NCI-H2107 (cell line): ENCODE measurements at places on chromosomes 16 and 17.

DNA sequence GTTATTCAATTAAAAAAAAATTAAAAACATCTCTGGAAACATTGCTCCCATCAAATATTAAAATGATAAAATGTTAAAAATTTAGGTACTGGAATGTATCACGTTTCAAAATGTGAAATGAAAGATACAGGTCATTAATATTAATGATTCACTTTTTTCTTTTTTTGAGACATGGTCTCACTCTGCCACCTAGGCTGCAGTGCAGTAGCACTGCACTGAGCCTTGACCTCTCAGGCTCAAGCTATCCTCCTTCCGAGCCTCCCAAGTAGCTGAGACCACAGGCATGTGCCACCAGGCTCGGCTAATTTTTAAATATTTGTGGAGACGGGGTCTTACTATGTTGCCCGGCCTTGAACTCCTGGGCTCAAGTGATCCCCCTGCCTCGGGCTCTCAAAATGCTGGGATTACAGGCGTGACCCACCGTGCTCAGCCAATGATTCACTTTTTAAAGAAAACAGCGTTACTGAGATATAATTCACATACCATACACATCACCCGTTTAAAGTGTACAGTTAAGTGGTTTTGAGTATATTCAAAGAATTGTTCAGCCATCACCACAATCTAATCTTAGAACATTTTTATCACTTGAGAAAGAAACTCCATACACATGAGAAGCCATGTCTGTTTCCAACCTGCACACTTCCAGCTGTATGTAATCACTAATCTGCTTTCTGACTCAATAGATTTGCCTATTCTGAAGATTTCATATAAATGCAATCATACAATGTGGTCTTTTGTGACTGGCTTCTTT lies 19.1 kb upstream of the NETO2 start:
- no peak for DNase-seq

DNA sequence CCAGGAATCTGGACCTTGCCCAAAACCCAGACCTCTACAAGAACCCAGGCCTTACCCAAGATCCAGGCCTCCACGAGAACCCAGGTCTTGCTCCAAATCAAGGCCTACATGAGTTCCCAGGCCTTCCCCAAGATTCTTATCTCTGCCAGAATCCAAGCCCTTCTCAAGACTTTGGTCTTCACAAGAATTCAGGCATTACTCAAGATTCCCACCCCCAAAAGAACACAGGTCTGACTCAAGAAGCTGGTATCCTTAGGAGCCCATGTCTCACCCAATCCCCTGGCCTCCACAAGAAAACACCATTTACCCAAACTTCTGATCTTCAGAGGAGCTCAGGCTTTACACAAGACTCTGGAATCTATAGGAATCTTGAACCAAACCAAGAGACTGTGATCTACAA lies 2.6 kb downstream of the SPEM3 start:
- no peak for DNase-seq

GRCh38 chr17:18140648-18141047 lies 32.1 kb downstream of the MYO15A start:
- DNase-seq: no peak

DNA sequence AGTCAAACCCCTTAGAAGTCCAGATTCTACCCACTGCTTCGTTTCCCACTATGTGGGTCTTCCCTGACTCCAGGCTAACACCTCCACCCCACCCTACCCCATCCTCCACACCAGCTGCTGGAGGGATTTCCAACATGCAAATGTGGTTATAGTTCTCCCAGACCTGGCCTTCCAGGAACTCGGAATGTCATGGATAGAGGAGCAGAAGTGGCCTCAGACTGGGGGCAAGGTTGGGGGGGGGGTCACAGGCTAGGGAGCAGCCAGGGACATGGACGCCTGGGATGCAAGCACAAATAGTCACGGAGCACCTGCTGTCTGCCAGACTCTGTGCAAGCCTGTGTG lies 2.0 kb downstream of the CAMKK1 start:
- no peak for DNase-seq

- no peak for DNase-seq
These were observed 415 bp upstream of the FOXF1 start for GRCh38 chr16:86509759-86510464.

- no peak for DNase-seq
These were observed 29.8 kb upstream of the XYLT2 start for GRCh38 chr17:50316016-50316587.

GRCh38 chr16:12265108-12265507 lies 288.6 kb downstream of the SNX29 start:
- DNase-seq: no peak

DNA sequence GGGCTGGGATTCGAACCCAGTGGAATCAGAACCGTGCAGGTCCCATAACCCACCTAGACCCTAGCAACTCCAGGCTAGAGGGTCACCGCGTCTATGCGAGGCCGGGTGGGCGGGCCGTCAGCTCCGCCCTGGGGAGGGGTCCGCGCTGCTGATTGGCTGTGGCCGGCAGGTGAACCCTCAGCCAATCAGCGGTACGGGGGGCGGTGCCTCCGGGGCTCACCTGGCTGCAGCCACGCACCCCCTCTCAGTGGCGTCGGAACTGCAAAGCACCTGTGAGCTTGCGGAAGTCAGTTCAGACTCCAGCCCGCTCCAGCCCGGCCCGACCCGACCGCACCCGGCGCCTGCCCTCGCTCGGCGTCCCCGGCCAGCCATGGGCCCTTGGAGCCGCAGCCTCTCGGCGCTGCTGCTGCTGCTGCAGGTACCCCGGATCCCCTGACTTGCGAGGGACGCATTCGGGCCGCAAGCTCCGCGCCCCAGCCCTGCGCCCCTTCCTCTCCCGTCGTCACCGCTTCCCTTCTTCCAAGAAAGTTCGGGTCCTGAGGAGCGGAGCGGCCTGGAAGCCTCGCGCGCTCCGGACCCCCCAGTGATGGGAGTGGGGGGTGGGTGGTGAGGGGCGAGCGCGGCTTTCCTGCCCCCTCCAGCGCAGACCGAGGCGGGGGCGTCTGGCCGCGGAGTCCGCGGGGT lies at the start of gene CDH1:
TSS of gene CDH1 (plus strand) at position 247 of the 684 bp plus-strand sequence. CDS start at position 371, 124 bp downstream.
- DNase-seq: peak; percentile 66

DNA sequence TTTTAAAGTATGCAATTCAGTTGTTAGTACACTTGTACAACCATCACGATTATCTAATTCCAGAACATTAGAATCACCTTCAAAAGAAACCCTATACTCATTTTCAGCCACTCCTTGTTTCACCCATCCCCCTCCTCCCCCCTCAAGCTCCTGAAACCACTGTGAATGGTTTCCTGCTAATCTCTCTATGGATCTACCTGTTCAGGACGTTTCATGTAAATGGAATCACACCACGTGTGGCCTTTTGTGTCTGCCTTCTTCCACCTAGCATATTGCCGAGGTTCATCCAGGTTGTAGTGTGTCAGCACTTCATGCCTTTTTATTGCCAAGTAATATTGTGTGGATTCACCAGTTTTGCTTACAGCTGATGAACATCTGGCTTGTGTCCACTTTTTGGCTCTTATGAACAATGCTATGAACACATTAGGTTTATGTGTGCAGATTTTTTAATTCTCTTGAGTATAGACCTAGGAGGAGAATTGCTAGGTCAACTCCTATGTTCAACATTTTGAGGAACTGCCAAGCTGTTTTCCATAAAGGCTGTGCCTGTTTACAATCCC lies 17.8 kb downstream of the EIF4A3 start:
- no peak for DNase-seq

- no peak for DNase-seq
These were observed 29.2 kb downstream of the NOL11 start for GRCh38 chr17:67746704-67747571.

DNA sequence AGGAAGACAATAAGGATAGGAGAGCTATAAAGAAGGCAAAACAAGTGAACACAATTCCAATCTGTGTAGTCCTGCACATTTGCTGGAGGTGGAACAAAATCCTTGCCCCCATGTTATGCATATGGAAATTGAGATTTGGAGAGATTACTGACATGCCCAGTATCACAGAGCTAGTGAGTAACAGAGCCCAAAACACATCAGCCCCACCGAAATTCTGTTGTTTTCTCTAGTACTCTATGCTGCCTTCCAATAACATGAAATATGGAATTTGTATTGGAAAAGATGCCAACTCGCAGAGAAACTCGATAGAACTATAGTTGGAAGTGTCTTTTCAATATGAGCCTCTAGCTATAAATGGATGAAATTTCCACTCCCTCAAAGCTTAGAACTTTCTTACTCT lies 456.6 kb downstream of the CDH13 start:
- DNase-seq: no peak

DNA sequence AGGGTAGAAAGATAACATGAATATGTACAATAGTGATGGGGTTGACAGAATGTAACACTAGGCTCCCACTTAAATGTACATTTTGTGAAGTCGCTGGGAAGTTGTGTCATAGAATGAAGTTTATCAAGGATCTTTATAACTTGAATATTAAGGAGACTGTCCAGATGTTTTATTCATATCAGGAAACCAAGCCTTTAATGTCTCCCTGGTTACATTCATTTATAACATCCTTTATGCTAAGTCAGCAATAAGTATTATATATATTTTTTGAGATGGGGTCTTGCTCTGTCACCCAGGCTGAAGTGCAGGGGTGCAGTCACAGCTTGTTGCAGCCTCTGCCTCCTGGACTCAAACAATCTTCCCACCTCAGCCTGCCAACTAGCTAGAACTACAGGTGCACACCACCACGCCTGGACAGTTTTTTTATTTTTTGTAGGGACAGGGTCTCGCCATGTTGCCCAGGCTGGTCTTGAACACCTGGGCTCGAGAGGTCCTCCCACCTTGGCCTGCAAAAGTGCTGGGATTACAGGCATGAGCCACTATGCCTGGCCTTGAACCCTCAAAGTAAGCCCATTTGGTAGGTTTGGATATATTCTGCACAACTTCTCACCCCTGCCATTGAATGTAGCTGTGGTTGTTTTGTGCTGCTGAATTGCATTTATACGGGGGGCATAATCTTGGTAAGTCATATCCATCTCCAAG lies 14.1 kb downstream of the CLTC start:
- DNase-seq: no peak

DNA sequence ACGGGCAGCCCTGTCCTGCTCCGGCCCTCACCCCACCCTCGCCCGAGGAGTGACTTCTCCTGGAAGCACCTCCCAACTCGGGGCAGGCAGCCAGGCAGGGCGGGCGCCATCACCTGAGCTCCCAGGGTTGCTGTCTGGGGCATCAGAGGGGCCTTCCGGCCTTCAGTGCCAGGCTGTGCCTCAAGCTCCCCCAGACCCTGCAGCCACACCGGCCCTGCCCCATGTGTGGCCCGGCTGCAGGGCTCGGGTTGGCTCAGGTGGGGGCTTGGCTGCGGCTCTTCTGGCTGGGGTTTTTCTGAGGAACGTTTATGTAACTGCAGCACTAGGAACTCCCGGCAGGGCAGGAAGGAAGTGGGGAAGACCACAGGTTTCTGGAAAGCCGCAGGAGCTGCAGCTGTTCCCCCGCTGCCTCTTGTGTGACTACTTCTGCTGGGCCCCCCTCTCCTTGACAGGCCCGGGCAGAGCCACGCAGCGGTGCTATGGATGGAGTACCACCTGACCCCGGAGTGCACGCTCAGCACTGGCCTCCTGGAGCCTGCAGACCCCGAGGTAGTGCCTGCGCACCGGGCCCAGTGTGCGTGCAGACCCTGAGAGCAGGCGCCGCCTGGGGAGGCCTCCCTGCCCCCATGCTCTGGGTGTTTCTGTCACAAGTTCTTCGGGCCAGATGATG lies 45.6 kb downstream of the PRMT7 start:
- DNase-seq: no peak

- no peak for DNase-seq
These were observed 139.0 kb upstream of the TNRC6C start for GRCh38 chr17:77819497-77819896.

- DNase-seq: no peak
These were observed 584.7 kb downstream of the WWOX start for GRCh38 chr16:78684030-78684611.

DNA sequence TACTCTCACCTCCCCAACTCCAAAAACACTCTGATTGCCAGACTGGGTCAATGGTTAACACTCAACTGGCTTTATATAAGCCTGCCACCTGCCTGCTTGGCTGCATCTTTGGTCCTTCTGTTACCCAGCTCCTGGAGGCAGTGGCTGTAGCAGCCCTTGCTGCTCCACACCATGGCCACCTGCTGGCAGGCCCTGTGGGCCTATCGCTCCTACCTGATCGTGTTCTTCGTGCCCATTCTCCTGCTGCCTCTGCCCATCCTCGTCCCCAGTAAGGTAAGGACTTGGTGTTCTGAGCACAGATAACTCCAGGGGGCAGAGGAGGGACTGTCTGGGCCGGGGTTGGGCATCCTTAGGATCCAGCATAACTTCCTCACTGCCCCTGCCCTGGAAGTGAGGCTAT lies at the start of gene SLC13A2:
TSS of gene SLC13A2 (plus strand) at position 103 of the 400 bp plus-strand sequence. CDS start at position 172, 69 bp downstream.
- no peak for DNase-seq

DNA sequence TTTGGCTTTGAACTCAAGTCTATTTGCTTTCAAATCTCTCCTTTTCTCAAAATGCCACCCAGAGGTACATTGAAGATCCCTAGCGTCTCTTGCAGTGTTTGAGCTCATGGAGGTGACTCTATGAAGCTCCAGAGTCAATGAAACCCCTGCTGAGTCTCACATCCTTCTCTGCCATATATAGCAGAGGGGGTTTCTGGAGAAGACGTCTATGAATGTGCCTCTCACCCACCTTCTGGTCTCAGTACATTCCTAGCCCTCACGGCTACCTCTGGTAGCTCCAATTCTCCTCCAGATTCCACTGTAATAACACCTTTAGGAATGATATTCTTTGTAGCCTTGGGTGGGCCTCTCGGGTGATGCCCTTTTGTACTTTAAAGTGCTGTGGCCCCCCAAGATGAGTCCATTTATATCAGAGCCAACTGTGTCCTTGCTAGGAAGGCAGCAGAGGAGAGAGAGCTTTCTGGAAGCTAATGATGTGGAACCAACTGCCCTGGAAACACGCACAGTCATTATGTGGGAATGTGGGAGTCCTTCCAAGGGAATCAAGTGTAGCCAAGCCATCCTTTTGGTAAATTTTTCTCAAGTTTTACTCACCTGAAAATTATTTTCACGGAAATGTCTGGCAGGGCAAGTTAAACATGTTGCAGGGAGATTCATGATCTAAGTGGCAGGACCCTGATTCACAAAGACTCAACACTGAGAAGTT lies 123.4 kb downstream of the ASIC2 start:
- no peak for DNase-seq

GRCh38 chr16:74724820-74725549 lies 24.3 kb upstream of the MLKL start:
- DNase-seq: no peak

DNA sequence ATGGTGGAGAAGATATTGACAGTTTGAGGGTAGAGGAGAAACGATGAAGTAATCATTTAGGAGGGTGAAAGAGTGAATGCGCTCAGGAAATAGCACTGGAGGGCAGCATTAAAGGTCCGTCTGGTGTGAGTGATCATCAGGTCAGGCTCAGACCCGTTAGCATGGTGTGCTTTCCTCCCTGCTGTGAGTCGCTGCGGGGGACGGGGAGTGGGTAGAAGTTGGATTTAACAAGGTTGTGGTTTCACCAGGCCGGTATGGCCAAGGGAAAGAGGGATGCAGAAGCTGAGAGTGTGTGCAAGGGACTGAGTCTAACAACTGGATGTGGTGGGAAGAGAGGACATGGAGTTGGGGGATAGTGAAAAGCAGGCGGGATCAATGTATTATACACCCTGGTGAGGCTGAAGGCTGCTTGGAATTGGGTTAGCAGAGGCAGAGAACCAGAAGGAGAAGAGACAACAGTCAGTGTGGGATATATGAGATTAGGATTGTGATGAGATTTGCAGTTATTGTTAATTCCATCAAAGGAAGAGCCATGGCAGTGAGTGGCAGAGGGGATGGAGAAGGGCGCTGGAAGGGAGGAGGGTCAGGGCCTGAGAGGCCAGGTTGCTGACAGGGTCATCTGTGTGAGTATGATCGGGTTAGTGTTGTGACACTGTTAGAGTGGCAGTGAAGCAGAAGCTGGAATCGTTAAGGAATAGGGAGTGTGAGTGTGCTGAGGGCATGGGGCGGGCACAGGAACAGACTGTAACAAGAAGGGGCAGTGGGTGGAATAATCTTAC lies 59.0 kb upstream of the TBX2 start:
- no peak for DNase-seq
